Left ventricle myocardium superior (tissue), 1 donor: ENCODE measurements at places on chromosomes 2 and 18. TPM values are rescaled to one million over a fixed set of nuclear protein-coding genes. Genes with fewer than 3 reads are reported as not detected.

DNA sequence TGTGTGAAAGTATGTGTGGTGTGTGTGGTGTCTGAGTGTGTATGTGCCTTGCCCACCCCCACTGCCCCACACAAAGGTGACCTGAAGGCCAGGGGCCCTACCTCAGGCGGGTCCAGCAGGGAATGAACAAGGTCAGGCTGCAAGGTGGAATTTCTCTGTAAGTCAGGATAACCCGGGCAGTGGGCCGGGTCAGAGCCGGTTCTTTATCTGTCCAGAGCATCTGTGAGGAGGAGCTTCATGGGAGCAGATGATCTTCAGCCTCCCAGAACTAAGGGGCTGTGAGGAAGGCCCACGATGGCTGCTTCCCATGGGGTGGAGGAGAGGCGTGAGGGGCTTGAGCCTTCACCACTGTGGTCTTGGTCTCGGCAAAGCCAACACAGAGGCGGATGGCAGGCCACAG is 150.3 kb downstream of the TFCP2L1 start:
- no peak for DNase-seq

DNA sequence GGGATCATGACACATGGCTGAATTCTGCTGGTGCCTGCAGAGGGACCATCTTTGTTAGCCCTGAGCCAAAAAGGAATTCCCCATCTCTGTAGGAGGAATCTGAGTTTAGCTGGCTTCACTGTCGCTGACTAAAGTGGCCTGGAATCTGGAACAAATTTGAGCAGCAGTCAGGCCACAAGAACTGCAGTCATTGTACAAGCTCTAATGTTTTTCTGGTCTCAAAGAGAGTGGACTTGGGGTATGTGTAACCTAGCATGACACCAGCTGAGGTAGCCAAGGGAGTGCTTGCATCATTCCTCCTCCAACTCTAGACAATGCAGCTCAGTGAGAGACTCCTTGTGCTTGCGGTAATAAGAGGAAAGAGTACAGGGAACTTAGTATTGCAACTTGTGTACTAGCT is 539.1 kb upstream of the LRRTM4 start:
- DNase-seq: no peak

DNA sequence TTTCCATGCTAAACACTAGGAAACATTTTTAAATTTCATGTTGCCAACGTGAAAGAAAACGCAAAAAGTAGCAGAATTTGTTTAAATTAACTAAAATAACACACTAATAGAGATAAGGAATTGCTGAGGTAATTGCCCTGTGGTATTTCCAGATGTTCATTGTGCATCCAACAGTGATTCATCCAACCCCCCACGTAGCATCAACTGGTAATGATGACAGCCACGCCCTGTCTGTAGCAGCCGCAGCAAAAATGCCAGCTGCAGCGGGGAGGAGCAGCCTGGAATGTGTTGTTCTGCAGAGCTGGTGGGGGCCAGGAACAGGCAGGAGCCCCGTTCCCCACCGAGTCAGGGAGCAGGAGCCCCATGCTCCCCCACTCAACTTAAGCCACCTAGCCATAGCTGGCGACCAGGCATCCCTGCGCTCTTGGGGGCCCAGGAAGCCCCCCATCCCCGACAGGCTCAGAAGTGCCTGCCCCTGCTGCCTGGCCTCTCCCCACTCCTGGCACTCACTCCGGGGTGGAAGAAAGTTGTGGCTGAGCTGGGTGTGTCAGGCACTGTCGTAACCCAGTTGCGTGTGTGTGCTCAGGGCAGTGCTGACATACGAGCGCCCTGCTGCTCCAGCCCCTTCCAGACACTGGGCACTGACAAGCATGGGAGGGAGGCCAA is 695.1 kb upstream of the ACVR2A start:
- DNase-seq: no peak

Gene DUSP19
- total RNA-seq: 12.1 TPM

DNA sequence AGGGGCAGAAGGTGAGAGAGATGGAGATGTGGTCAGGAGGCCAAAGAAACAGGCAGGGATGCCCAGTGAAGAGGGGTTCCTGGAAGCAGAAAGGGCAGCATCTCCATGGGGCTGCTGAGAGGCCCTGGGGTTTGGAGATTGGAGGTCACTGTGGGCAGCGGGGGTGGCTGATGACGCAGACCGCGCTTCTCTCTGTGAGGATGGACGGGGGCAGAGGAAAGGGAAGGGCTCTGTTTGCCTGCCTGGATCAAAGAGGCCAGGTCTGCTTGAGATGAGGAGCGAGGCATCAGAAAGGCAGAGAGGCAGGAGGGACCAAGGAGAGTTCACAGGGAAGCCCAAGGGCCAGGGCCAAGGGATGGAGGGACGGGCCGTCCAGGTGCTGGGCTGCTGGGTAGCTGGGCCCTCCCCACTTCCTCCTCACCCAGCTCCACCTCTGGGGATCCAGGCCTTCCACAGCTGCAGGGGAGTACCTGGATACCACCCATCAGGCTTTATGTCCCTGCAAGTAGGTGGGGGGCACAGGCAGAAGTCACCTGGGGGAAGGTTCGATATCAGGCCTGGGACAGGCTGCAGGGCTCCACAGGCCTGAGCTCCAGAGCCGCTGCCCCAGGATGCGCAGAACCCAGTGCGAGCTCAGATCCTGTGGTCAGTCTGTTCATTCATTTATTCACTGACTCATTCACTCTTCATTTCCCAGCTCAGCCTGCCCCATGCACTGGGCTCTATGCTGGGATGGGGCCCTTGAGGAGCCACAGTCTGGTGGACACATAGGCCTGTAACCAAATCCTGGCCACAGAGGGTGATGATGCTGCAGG is 30.6 kb downstream of the ADRA2B start:
- peak; percentile 10 for DNase-seq

Gene CYBRD1
- total RNA-seq: 55.0 TPM

DNA sequence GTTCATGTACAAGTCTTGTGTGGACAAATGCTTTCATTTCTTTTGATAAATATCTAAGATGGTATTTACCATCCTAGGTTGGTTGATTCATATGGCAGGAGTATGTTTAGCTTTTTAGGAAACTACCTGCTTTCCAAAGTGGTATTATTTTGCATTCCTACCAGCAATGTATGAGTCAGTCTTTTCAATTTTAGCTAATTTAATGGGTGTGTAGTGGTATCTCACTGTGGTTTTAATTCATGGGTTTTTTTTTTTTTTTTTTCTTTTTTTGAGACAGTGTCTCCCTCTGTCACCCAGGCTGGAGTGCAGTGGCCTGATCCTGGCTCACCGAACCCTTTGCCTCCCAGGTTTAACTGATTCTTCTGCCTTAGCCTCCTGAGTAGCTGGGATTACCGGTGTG is 4.2 kb downstream of the ZNF512 start:
- DNase-seq: no peak

- DNase-seq: no peak
These were observed 29.0 kb upstream of the EPAS1 start for GRCh38 chr2:46268196-46268595.

DNA sequence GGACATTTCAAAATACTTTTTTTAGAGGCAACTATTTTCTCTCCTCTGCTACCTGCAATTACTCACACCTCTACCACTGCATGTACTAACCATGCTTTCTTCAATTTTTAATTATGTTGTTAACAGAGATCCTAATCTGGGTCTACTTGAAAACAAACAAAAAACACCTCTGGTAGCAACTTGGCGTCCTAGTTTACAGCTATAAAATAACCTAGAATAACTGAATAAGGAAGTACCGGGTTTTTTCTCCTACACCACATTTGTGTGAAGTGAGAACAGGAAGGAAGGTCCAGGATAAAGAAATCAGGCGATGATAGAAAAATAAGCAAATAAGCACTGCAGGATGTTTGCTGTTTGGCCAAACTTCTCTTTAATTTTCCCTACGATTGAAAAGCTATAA is 633.5 kb downstream of the LRP1B start:
- no peak for DNase-seq

- DNase-seq: no peak
These were observed 12.9 kb upstream of the MAPRE3 start for GRCh38 chr2:26957534-26957933.

GRCh38 chr2:23988371-23988770 is 21.5 kb upstream of the MFSD2B start:
- no peak for DNase-seq

- DNase-seq: peak; percentile 40
These were observed 1.2 kb downstream of the ASAP2 start for GRCh38 chr2:9207641-9208311.

DNA sequence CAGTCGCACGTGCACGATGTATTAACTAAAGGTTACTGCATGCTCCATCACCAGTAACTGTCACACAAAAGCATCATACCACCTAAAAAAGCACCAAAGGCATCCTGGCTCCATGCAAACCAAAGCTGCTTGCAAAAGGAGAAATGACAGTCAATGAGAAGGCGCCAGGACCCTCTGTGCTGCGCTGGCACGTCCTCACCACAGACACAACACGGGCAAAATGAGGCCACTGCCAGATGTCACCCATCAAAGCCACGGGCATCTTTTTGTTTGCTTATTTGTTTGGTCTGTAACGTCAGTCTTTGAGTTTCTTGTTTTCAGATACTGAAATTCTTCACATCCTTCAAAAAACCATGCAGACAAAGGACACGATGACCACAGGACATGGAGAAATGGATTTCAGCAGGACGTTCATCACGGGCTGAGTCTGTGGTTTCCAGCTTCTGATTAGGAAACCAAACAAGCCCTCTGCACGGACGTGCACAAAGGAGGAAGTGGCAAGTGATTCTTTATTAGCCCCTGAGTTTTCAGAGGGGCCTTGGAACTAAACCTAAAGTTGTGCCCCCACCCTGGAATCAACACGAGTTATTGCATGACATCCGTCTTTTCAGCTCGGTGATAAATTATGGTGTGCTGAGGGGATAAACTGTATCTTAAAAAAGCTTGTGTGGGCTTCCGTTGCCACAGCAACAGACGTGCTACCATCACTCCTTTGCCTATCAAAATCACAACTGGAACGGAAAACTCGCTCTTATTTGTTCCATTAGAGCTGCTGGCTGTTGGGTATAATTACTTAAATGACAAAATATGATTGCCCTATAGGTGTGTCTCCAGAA is 181.8 kb downstream of the EIPR1 start:
- DNase-seq: no peak

DNA sequence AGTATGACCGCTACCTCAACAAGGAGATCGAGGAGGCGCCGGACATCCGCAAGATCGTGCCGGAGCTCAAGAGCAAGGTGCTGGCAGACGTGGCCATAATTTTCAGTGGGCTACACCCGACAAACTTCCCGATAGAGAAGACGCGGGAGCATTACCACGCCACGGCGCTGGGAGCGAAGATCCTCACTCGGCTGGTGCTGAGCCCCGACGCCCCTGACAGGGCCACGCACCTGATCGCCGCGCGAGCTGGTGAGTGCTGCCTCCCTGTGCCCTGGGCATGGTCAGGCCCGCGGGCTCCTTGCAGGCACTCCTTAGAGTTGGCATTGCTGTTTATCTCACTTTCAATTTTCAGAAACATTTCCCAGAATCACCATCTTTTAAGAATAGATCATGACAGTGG is 35.7 kb downstream of the CTDP1 start:
- DNase-seq: no peak

GRCh38 chr2:238105506-238106338 is 5.6 kb downstream of the ESPNL start:
- peak; percentile 24 for DNase-seq

Gene RANBP2
- 48.3 TPM for total RNA-seq

DNA sequence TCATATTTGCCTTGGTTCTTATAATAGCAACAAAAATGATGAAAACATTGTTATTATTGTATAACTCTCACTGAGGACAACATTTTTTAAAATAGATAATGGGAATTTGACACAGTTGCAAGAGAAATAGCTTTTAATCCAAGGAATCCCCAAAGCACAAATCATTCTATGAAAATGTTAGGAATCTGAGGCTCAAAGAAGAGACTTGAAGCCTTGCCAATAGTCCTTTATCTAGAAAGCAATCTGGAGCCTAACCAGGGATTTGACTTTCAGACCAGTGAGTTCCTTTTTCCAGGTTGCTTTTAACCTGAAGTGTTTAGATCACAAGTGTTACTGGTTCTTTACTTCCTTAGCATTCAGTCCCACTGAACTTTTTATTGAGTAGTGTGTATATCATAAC is 574.5 kb upstream of the ZEB2 start:
- no peak for DNase-seq

DNA sequence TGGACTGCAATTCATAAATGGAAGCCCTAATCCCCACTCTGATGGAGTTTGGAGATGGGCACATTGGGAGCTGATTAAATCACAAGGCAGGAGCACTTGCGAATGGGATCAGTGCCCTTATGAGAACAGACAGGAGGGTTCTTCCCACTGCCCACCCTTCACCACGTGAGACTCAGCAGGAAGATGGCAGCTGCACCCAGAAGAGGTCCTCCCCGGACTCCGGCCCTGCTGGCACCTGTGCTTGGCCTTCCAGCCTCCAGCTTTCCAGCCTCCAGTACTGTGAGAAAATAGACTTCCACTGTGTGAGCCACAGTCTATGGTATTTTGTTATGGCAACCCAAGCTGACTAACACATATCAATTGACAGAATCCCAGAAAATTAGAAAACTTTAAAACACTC is 267.6 kb upstream of the SALL3 start:
- DNase-seq: no peak

Gene ITGB6
- 4.4 TPM for total RNA-seq

GRCh38 chr2:4144731-4145130 is 441.4 kb downstream of the DCDC2C start:
- no peak for DNase-seq

DNA sequence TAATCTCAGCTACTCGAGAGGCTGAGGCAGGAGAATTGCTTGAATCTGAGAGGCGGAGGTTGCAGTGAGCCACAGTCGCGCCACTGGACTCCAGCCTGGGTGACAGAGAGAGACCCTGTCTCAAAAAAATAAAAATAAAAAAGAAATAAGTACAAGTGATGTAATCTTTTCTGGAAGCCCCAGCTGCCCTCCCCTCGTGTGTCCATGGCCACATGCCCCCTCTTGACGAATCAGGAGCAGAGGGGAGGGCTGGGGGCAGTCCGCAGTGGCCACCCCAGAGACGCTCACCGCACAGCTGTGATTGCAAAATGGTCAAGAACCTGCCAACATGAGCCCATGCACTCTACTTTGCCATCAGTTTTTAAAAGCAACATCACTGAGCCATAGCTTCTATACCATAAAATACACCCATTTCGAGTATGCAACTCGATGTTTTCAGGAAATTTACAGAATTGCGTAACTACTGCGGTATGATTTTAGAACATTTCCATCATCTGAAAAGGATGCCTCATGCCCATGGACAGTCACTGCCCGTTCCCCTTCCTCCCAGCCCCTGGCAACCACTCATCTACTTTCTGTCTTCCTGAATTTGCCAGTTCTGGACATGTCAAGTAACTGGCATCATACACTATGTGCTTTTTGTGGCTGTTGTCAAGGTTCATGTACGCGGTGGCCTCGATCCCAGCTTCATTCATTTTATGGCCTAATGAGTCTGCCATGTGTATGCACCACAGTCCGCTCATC is 88.1 kb downstream of the NDUFA10 start:
- DNase-seq: no peak

Gene ST8SIA5
- 5.4 TPM for total RNA-seq

Gene KCNJ3
- 2.0 TPM for total RNA-seq
